ENCODE measurements at places on chromosomes 2 and 18. TPM values are rescaled to one million over a fixed set of nuclear protein-coding genes. Genes with fewer than 3 reads are reported as not detected.

CYP27A1 gene
- total RNA-seq, result 1.7 TPM

SLC30A3 gene
- not detected for total RNA-seq

MBD1 gene
- total RNA-seq, result 39.5 TPM

ZNF396 gene
- total RNA-seq, result 0.11 TPM

CEBPZ gene
- 35.3 TPM for total RNA-seq

Measured in esophagus squamous epithelium (tissue), 5 donors.